ENCODE measurements at places on chromosomes 7 and 10.

- no peak for DNase-seq
Measured at GRCh38 chr10:89336241-89336640, 8.4 kb downstream of the IFIT3 start.

GRCh38 chr7:128827248-128827958 lies 2.8 kb upstream of the FLNC start:
- DNase-seq, result no peak

DNA sequence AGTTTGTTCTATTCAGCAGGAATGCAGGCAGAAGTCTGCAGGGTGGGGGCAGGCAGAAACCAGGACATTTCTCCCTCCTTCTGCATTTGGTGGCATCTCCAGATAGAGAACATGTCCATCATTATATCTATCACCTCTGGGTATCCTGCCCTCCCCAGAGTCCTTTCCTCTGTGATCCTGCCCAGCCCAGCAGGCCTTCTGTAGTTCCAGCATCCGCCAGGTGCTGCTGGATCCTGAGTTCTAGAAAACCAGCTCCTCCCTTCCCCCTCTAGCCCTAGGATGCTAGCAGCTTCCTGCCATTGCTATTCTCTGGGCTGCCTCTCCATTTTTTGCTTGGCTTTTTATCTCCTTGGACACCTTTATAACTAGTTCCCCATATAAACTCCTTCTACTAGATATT lies 180.3 kb downstream of the KCNMA1 start:
- no peak for DNase-seq

DNA sequence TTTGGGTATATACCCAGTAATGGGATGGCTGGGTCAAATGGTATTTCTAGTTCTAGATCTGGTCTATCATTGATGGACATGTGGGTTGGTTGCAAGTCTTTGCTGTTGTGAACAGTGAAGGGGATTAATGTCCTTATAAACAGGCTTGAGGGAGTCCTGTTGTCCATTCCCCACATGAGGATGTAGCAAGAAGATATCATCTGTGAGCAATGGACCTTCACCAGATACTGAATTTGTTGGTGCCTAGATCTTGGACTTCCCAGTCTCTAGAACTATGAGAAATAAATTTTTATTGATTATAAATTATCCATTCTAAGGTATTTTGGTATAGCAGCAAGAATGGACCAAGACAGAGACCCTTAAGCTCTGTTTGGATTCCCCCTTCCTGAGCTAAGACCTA lies 72.2 kb upstream of the RELN start:
- no peak for DNase-seq

DNA sequence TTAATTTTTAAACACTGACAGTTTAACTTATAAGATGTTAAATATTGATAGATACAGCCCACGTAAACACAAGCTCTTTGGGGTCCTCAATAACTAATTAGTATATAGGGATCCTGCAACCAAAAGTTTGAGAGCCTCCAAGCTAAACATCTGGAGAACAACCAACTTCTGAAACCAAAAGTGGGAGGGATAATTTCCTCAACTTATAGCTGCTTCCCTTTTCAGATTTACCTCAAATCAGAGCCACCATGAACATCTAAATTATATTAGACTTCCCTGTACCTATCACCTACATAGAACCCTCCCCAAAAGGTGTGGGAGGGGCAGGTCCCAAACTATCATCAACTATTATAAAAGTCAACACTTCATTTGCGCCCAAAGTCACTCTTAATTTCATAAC lies 8.6 kb downstream of the PSAP start:
- DNase-seq, result no peak

- DNase-seq, result no peak
Measured at GRCh38 chr7:158248816-158249215, 338.8 kb downstream of the PTPRN2 start.

- DNase-seq, result no peak
Measured at GRCh38 chr10:109062371-109062770, 860.9 kb downstream of the XPNPEP1 start.

DNA sequence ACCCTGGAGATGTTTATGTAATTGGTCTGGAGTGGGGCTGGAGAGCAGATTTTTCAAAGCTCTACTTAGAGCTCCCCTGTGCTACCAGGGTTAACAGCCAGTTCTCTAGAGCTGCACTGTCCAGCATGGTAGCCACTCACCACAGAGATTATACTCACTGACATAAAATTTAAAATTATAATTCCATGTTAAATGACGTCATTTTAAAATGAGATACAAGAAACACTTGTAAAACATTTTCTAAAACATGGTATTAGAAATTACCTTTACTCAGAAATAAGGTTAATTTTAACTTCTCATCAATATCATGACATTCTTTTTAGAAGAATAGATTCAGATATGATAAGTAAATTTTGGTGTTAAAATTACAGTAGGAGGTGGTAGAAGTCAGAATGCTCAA lies 306.2 kb upstream of the LRRN3 start:
- DNase-seq, result no peak
